Muscle of leg (tissue), 16 donors: ENCODE measurements at places on chromosomes 5 and 9. TPM values are rescaled to one million over a fixed set of nuclear protein-coding genes. Genes with fewer than 3 reads are reported as not detected.
A peak's percentile ranks its signal among the peaks of the same experiment; 100 is the strongest.

The MLANA gene
- 0.74 TPM for polyA plus RNA-seq

The HK3 gene
- 1.0 TPM for polyA plus RNA-seq

The PCDHGB4 gene
- 1.9 TPM for polyA plus RNA-seq

The NOXA1 gene
- 3.7 TPM for polyA plus RNA-seq

The ZNF883 gene
- polyA plus RNA-seq = 3.8 TPM

The NIPAL4 gene
- polyA plus RNA-seq = 0.34 TPM

The SUSD3 gene
- 2.7 TPM for polyA plus RNA-seq

DNA sequence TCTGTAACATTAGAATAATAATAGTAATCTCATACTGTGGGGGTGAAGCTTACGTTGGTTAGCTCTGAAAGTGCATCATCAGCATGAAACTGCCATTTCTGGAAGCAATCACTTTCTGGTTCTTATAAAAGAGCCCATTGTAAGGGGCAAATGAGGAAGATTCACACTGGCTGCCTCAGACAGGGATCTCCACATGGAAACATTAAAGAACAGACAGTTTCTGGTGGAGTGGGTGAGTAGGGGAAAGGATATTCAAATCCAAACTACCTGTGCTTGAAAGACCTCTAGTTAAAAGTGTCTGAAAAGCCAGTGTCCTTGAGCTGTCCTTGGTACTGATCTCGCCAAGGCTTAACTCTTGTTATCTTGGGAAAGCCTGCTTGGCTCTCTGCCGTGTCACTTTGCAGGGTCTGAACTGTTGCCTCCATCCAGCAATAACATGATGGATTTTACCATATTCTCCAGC is 19.1 kb upstream of the SLC31A2 start:
- DNase-seq = peak; percentile 36

GRCh38 chr5:143496943-143497342 is 93.5 kb upstream of the NR3C1 start:
- DNase-seq = no peak

DNA sequence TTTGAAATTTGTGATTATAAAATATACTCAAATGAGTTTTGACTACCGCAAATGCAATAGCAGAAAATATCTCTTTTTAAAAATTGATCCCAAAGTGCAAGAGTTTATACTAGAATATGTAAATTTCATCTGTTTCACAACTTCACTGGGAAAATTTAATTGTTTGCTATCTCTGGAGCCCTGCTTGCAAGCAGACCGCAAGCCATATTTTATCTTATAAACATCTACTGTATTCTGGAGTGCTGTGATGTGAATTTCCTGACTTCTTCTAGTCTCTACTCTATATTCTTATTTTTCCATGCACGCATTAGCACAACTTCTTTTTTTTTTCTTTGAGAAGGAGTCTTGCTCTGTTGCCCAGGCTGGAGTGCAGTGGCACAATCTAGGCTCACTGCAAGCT is 98.7 kb downstream of the DROSHA start:
- DNase-seq = no peak

GRCh38 chr9:83012922-83013838 is 49.8 kb downstream of the RASEF start:
- DNase-seq = peak; percentile 62

GRCh38 chr5:83393504-83393866 is 78.1 kb upstream of the VCAN start:
- DNase-seq = no peak

GRCh38 chr9:126113756-126114408 is 212.7 kb upstream of the MVB12B start:
- DNase-seq = no peak

DNA sequence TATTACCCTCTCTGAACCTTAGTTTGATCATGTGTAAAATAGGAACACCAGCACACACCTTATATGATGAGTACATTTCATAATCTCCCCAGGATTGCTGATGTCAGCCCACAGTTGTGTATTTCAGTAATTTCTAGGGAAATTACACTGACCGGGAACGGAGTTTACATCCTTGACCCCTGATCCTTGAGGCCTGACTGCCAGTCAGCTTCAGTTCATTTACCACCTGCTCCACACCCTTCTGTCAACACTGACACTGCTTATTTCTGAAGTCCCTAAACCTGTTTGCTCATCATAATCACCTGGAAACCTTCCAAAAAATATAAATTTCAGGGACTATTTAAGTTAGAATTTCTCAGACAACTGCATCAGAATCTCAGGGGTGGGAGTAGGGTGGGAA is 55.3 kb downstream of the ZNF622 start:
- no peak for DNase-seq

- no peak for DNase-seq
Observed at GRCh38 chr9:112772551-112772950, 22.0 kb downstream of the SNX30 start.

DNA sequence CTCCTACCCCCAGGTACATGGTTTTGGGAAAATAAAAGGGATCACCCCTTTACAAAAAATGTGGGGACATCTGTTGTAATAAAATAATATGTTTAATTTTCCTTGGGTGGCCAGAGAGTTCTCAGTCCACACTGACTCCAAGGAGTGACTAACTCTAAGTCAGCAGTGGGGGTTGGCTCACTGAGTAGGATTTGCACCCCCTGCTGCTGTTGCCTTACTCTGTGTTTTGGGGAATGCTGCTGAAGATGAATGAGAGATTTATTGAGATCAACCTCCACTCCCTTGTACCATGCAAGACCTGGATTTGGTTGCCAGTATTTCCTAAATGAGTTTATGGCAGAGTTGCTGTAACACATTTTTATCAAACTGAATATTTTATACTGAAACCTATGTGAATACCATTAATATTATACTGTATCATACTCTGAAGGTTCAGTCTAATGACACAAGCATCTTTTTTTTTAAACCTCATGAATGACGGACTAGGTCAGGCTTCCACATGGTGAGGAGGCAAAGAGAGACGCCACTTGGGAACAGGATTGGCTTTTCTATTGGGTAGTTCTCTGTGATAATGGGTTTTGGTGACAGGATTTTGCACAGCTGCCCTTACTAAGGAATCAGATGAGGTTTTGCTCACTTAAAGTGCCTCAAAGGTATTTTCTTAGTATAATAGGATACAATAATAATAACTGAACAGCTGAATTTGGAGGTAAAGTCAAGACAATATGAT is 121.3 kb upstream of the OSMR start:
- DNase-seq = no peak

GRCh38 chr9:138058181-138058580 is 180.6 kb downstream of the CACNA1B start:
- DNase-seq = no peak

DNA sequence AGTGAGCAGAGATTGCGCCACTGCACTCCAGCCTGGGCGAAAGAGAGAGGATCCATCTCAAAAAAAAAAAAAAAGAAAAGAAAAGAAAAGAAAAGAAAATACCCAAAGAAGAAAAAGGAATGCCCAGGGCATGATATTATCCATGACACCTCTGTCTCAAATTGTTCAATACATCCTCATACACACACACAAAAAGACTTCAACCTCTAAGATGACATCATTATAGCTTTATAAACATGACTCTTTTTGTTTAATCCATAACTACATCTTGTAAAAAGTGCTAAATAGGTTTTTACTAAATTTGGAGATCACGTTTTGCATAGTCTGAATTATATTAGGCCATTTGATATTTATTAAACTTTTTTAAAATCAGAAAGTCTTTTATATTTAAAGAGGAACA is 33.1 kb downstream of the ANKRD31 start:
- DNase-seq = no peak

GRCh38 chr5:159181152-159181551 is 28.2 kb downstream of the RNF145 start:
- DNase-seq = no peak

DNA sequence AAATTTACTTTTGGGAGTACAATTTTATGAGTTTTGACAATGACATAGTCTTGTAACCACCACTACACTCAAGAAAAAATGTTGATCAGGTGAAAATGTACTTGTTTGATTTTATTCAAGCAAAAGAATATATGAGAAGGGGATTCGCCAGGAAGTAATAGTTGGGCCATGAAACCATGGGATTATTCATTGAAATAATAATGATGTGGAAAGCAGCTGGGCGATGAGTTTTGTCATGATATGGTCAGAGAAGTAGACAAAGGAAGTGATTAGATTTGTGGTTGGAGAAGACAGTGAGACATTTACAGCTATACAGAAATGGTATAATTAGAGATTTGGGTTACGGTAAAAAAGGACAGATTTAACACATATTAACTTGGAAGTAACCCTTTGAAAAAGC is 11.2 kb downstream of the HMGCR start:
- no peak for DNase-seq

DNA sequence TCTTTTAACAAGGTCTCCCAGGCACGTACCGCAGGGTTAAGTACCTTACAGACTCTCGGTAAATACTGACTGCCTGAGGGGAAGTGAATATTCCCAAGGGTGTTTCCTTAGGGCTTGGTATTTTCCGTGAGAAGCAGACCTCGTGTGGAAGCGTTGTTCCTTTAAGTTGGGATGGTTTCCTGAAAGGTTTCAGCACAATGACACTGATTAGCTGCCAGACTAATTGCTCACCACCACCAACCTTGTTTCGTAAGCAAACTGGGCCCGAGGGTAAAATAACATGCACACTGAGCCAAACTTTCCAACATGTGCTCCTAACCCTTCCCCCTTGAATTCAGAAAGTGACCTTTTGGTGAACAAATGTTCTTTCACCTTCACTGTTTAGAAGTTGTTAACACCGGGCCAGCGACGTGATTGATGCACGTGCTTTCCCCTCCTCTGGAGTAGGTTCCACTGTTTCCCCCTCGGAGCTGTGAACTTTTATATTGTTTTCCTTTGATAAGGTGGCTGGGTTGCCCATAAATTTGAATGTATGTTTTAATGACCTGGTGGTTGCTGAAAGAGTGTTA is 128.1 kb upstream of the RPS23 start:
- DNase-seq = peak; percentile 40

DNA sequence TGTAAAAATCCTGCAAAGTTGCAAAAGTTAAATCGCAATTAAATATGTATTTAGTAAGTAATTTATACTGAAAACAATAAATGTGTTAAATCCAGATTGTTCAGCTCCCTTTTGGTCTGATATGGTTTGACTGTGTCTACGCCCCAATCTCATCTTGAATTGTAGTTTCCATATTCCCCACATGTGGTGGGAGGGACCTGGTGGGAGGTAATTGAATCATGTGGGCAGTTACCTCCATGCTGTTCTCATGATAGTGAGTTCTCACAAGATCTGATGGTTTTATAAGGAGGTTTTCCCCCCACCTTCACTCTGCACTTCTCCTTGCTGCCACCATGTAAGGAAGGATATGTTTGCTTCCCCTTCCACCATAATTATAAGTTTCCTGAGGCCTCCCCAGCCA is 140.0 kb downstream of the CDH6 start:
- no peak for DNase-seq

DNA sequence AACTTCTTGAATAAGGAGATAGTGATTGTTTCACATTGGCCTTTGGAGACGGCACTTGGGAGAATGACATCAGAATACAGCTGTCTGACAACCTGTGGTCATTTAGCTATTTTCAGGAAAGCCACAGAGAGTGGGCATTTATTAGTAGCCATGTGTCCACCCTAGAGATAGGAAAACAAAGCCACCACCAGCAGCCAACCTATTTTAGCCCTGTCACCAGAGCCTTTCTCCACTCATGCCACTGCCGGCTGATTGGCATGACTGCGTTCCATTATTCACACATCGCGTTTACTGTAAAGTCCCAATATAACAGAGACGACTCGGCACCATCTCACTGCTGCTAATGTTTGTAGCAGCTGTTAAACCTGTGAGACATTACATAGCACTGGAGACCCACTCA is 330.1 kb downstream of the NDUFS4 start:
- peak; percentile 42 for DNase-seq

DNA sequence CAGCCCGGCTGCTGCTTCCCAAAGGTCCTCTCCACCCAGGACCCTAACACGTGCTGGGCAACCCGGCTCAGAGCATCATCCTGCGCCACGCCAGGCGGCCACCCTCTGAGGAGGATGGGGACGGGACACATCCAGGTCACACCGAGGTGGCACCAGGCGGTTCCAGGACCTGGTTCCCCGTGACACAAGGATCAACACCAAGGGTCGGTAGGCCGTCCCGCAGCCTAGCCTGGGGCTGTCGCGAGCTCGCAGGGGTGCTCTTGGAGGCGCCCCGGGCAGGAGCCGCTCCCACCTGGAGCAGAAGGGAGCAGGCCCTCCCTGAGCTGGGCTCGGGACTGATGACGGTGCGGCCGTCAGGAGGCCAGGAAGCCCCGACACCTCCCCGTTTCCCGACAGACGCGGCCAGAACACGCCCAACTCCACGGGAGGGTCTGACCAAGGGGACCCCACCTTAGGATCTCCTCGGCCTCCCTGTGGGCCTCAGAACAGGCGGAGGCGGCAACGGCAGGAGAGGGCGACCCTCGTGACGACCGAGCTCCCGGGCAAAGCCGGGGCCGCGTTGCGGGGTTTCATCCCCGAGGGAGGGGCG is 6.3 kb downstream of the EXD3 start:
- DNase-seq = no peak

DNA sequence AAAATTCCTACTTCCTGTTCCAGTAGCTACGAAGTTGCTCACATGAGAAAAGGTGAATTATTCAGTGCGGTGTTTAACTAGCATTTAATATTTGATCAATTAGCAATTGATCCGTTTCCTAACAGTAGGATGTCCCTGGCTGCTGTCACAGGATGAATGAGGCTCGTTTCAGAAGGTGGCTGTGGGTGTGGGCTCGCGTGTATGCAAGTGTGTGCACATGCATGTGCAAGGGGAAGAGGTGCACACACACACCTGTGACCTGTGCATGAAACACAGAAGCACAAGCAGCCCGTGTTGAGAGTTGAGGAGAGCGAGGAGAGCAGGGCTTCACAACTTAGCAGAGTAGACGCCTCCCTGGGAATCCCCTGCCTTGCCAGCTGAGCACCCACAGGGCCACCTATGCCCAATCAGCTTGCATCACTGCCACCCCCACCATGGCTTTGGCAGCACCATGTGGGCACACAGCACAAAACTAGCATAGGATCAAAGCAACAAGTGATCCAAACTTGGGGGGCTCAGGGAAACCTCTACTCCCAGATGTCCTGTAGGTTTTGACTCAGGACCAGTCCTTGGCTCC is 107.2 kb downstream of the C5orf15 start:
- no peak for DNase-seq

DNA sequence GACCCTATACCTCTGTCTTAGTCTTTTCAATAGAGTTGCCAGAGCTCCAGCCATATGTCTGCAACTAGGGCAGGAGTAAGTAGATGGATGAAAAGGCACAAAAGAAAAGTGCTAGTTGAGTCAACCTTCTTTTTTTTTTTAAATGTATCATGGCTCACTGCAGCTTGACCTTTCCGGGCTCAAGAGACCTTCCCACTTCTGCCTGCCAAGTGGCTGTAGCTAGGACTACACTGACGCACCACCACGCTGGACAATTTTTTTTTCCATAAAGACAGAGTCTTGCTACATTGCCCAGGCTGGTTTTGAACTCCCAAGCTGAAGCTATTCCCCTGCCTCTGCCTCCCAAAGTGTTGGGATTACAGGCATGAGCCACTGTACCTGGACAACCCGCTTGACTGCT is 27.3 kb downstream of the FOXE1 start:
- DNase-seq = no peak

- DNase-seq = no peak
Observed at GRCh38 chr5:171598641-171599152, 179.2 kb downstream of the FGF18 start.
